SK-N-SH treated with all-trans-retinoic acid at 6 μM for 48 hours (cell line): ENCODE measurements at places on chromosomes 12 and 14.

GRCh38 chr12:43338848-43339526 lies 213.0 kb downstream of the ADAMTS20 start:
- peak; percentile 86 for ATAC-seq

GRCh38 chr12:55658635-55659391 lies 22.1 kb downstream of the OR10P1 start:
- ATAC-seq = no peak

- no peak for ATAC-seq
These were observed 5.8 kb downstream of the ADSS1 start for GRCh38 chr14:104729835-104730181.

GRCh38 chr14:51073731-51074130 lies 21.2 kb downstream of the TRIM9 start:
- ATAC-seq = no peak

DNA sequence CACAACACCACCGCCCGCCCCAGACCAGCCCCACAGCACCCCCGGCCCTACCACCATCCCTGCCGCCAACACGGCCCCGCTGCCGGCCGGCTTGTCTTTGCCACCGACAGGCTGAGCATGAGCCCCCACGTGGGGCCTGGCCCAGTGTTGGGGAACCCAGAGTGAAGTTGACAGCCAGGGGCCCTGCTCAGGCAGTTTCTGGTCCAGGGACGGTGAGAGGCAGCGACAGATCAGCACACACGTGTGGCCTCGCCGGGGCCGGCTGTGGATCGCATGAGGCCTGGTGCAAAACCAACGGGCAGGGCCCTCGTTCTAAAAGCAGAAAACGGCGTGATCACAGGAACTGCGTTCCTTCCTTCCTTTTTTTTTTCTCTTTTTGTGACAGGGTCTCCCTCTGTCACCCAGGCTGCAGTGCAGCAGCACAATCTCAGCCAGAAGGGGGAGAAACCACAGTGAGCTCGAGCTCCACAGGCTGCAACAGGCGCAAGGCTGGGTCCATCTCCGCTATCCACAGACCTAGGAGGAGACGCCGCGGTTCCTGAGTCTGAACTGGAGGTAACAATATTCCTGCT lies 50.5 kb upstream of the FBRSL1 start:
- ATAC-seq = no peak

DNA sequence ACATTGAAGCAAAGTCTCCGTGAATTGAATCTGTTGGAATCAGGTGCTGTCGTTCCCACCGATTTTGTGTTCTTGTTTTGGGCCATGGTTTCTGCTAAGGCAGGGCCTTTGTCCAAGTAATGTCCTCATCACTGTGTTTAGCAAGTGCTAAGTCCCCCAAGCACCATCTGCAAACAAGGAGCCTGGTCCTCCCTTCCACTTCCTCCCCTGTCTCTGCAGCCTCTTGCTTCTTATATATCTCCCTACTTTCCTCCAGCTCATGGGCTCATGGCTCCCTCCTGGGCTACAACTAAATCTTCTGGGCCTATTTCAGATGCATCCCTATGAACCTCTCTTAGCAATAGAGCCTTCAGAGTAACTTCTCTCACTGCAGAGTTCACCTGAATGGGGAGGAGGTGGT lies 25.8 kb upstream of the CMKLR1 start:
- ATAC-seq = no peak

DNA sequence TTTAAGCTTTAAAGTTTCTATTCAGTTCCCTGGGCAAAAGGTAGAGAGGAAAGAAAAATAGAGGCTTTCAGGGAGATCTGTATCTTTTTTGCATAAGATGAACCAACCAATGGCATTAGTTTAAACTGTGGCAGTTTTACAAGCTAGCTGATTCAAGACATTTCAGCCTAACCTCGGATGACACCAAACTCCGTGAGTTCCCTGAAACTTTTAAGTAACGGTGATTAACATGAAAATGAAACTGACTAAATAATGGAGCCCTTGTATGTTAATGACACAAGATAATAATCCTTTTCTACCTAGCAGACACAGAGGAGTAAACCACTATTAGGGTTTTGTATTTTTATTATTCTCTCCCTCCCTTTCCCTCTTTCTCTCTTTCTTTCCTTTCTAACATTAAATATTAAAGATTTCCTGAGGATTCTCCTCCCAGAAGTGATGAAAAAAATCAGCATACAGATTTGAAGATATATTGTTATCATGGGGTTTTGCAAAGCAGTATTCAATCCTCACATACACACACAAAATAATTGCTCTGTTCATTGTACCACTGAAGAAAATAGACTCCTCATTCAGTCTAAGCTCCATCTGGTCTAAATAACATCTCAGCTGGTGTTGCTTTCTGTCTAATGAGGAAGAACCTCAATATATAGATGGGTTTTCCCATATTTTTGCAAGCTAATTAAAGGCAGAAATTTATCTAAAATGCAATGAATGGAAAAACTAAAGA lies 483.8 kb downstream of the NOVA1 start:
- no peak for ATAC-seq

DNA sequence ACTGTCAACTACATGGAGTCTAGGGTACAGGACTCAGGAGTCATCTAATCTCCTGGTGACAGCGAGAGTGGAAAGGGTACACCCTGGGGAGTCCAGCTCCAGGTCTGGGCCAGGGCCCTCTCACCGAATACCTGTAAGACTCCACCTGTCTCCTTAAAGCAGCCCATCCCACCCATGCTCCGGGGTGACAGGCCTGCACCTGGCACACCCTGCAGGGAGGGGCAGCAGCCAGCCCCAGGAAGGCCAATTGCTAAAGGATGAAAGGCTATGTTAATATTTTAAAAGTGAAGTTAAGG lies 45.5 kb downstream of the STX2 start:
- no peak for ATAC-seq

- ATAC-seq = peak; percentile 6; the same call in 2 of the 3 replicates
These were observed 477 bp upstream of the DDX47 start for GRCh38 chr12:12812618-12813119.

- no peak for ATAC-seq
These were observed 492.0 kb upstream of the SOX5 start for GRCh38 chr12:24441458-24441857.

DNA sequence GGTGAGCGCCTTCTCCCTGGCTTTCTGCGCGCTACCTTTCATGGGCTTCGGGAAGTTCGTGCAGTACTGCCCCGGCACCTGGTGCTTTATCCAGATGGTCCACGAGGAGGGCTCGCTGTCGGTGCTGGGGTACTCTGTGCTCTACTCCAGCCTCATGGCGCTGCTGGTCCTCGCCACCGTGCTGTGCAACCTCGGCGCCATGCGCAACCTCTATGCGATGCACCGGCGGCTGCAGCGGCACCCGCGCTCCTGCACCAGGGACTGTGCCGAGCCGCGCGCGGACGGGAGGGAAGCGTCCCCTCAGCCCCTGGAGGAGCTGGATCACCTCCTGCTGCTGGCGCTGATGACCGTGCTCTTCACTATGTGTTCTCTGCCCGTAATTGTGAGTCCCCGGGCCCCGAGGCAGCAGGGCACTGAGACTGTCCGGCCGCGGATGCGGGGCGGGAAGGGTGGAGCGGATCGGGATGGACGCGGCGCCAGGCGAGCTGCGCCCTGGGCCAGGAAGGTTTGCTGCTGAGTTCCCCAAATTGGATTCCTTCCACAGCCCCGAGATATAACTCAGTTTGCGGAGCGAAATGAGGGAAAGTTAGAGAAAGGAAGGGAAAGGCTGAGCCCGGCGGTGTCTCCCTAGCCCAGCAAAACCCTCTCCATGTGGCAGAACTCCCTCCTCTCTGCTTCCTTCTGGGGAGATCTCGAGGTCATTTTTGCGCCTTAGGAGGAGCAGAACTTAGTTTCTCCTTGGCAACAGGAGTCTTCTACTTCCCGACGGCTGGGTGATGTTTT lies 972 bp downstream of the PTGDR start:
- ATAC-seq = peak; percentile 65

GRCh38 chr14:60590991-60591414 lies 58.3 kb downstream of the SIX1 start:
- peak; percentile 75 for ATAC-seq

DNA sequence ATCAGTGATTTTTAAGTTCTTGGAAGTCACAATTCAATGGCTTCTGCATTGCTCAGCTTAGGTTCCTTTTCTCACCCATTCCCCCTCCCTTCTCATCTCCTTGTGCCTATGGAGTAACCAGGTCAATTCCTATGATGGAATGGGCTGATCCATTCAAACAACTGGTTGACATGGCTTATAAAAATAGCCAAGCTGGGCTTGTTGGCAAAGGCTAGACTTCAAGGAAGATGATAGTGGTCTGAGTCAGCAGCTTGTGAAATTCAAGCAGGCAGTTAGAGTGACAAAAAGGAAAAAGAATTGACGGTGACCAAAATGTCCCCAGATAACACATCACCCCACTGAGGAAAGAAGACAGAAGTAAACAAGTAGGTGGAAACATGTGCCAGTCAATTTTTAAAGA lies 119.9 kb upstream of the PCED1B start:
- ATAC-seq = peak; percentile 53
